ENCODE measurements at places on chromosomes 7 and 10.

- DNase-seq = no peak
Observed at GRCh38 chr7:140702774-140703173, 6.3 kb downstream of the NDUFB2 start.

DNA sequence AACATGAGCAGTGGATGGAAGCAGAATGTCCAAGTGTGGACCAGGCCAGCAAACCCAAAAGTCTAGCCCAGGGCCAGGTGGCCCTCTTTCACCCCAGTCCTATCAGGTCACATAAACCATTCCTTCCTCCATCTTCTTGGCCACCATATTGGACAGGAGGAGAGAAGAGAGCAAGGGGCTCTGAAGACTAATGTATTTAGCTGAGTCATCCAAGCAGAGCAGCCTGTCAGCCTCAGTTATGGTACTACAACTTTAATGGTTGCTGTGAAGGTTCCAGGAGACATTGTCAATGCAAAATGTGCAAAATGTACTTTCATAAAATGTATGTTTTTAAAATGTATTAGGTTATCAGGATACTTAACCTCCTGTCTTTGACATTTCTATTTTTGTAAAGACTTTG, 159.5 kb downstream of the GPAM start:
- DNase-seq = no peak

DNA sequence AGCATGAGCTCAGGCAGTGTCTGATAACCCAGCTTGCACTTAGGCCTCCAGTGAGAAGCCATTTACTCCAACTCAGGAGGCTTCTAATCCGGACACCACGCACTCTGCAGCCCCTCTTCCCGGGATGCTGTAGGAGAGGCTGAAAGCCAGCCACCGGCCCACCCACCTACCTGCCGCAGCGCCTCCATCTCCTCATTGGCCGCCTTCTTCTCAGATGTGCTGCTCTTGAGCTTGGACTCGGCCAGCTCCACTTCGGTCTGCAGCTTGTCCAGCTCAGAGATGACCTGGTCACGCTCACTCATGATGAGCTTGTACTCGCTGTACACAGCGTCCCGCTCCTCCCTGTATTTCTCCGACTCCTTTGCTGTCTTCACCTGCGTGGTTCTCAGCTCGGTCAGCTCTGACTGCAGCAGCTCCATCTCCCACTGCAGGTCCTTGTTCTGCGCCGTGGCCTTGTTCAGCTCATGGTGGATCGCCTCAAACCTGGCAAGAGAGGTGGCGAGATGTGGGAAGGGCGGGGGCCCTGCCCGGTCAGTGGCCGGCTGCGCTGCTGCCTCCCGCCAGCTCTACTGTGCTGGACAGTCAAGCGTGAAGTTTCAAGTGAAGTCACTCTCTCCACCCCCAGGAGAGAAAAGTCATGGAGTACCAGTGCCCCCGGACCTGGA, 84.7 kb downstream of the DLG5 start:
- DNase-seq = no peak

GRCh38 chr10:48470115-48470892, 134.6 kb downstream of the ARHGAP22 start:
- no peak for DNase-seq

- no peak for DNase-seq
Observed at GRCh38 chr10:58998924-58999713, 177.3 kb upstream of the PHYHIPL start.

DNA sequence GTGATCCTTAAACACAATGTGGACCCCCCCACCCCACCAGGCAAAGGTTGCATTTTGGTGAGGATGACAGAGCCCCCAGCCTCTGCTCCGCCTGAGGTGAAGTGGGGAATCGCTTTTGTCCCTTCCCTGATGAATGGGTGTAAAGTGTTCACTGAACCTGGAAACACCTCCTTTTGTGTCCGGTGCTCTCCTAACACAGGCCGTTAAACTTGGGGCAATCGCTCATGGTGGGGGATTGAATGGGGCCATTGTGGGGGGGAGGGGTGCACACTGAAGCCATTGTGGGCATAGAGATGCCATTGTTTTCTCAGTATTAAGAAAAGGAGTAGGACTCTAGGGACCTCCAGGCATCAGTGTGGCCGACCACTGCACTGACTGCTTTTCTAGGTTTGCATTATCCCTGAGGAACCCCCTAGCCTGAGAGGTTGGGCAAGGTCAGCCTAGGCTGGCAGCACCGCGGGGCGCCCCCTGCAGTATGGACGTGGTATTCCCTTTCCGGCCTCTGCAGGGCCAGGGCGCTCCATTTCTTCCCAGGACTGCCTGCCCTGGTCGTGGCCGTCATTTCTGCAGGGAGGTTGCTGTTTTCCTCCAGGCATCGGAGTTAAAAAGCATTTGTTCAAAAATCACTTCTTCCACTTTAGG, 158.3 kb downstream of the TCF7L2 start:
- DNase-seq = peak; percentile 31

- no peak for DNase-seq
Observed at GRCh38 chr7:71912476-71912875, 499.7 kb downstream of the CALN1 start.

DNA sequence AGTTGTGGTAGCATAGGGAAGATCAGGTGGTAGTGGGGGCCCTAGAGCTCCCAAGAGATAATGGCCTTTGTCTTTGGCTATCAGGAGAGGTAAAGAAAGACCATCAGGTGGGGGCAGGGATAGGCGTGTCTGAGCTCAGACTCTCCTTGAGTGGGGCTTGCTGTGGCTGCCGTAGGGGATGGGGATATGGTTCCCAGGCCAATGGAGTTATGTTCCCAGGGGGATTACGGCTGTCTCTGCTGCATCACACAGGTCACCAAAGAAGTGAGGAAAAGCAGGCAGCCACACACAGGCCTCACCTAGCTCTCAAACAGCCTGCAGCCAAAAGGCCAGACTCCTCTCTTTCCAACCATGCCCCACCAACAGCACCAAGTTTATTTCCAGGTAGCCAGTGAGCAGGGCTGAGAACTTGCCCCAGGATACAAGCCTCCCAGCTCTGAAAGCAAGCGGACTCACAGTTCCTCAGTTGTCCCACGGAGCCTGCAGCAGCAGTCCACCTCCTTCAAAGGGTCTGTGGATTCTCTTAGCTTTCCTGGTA, 37.6 kb upstream of the C1QL3 start:
- DNase-seq = no peak

All from stimulated activated effector memory CD8-positive, alpha-beta T cell treated with anti-CD3 and anti-CD28 coated beads, Interleukin-12 subunit alpha, Interleukin-12 subunit beta, amount 100 ng/mL, for 72 hours (primary cell).